ENCODE measurements at places on chromosomes 2 and 18. TPM values are rescaled to one million over a fixed set of nuclear protein-coding genes. Genes with fewer than 3 reads are reported as not detected.

- no peak for DNase-seq
Observed at GRCh38 chr2:38523728-38524437, 78.8 kb downstream of the HNRNPLL start.

Gene ANKRD62
- not detected for total RNA-seq

DNA sequence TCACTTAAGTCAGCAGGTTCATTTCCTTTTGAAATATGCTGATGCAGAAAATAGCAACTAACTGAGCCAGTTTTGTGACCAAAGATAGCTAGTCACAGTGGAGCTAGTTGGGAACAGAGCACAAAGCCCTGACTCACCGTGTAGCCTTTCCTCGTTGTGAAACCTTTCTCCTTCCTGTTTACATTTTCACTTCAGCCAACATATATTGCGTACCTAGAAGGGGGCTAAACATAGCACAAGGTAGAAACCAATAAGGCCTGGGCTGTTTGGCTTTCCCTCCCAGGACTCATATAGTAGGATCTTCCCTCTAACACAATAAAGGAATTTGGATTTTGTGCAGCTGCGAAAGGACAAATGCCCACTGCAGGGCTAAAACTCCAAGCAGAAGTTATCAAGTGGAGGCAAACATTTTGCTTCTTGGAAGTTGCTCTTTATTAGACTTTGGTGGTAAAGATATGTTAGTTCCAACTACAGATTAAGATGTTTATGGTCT is 24.5 kb upstream of the LPIN2 start:
- DNase-seq: peak; percentile 28

Gene CFC1
- not detected for total RNA-seq

DNA sequence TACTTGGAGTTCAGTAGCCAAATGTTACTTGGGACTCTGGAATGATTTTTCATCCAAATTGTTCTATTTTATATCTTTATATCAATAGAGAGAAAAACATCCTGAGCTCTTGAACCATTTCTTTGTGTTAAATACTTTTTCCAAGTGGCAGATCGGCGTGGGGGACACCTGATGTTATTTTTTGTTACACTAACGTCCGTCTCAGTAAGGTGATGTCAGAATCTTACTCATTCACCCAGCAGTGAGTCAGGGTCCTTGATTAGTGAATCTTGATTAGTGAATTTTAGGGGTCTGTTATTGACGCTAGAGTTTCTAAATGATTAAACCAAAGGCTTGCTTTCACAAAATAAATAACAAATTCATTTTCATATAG is 1.7 kb downstream of the MIB1 start:
- no peak for DNase-seq

Gene ATP6V1B1
- not detected for total RNA-seq

DNA sequence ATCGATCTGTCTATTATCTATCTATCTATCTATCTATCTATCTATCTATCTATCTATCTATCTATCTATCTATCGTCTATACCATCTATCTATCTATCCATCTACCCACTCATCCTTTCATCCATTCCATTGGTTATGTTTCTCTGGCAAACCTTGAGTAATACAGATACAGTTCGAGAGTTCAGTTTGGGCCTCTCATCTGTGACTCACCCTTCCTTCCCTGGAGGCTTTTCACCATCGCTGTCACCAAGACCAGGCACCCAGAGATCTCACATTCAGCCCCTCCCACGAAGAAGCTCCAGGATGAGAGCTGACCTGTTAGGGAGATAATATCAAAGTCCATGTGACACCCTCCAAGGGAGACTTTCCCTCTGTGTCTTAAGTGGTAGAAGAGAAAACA is 164.1 kb upstream of the CELF4 start:
- DNase-seq: no peak

- DNase-seq: no peak
Observed at GRCh38 chr2:199409759-199410529, 47.8 kb downstream of the SATB2 start.

DNA sequence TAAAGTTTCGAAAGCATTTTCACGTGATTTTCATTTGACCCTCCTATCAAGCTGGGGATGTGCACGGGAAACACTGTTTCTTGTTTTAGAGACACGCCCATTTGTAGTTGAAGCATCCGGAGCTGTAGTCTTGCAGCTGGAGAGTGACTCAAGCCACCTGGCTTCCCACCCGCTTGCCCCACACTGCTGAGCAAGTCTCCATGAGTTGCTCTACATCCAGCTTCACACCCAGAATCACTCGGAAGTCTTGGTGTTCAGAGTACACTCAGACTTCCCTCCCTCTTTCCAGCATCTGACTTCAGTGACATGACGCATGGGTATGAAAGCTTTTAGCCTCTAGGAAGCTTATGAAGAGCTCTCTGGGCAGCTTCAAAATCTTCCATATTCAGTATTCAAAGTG is 262.4 kb downstream of the NBAS start:
- no peak for DNase-seq

Gene LONRF2
- 0.29 TPM for total RNA-seq

GRCh38 chr2:230172852-230173251 is 46.9 kb downstream of the SP110 start:
- no peak for DNase-seq

GRCh38 chr2:96760036-96760985 is at the start of gene CNNM4:
Gene CNNM4 (plus strand): TSS chr2:96760902. CDS start chr2:96761000, 98 bp downstream.
- DNase-seq: peak; percentile 92

GRCh38 chr2:168525020-168525419 is 68.9 kb downstream of the CERS6 start:
- DNase-seq: no peak

GRCh38 chr2:205680067-205680466 is 2.2 kb upstream of the NRP2 start:
- peak; percentile 71 for DNase-seq

- DNase-seq: no peak
Observed at GRCh38 chr2:118678985-118679384, 168.5 kb downstream of the EN1 start.

GRCh38 chr2:51068237-51068636 is 36.3 kb upstream of the NRXN1 start:
- DNase-seq: no peak

- no peak for DNase-seq
Observed at GRCh38 chr2:12818416-12819102, 101.8 kb downstream of the TRIB2 start.

Gene LYPD6
- total RNA-seq: not detected

Gene EXOC6B
- total RNA-seq: 22.3 TPM

- DNase-seq: no peak
Observed at GRCh38 chr2:3633089-3633981, 24.7 kb upstream of the ALLC start.

- DNase-seq: no peak
Observed at GRCh38 chr2:11417946-11418585, 47.9 kb downstream of the E2F6 start.

- no peak for DNase-seq
Observed at GRCh38 chr2:152549423-152549822, 167.8 kb downstream of the PRPF40A start.

GRCh38 chr2:237042101-237042500 is 43.6 kb upstream of the COPS8 start:
- no peak for DNase-seq

Gene FSHR
- total RNA-seq: not detected

- DNase-seq: no peak
Observed at GRCh38 chr18:32346671-32347070, 124.0 kb downstream of the GAREM1 start.

GRCh38 chr2:105397953-105398335 is 907 bp downstream of the FHL2 start:
- DNase-seq: no peak

- no peak for DNase-seq
Observed at GRCh38 chr2:231671270-231672050, 36.9 kb upstream of the PTMA start.

- DNase-seq: no peak
Observed at GRCh38 chr2:113872201-113872600, 17.7 kb upstream of the ACTR3 start.

Gene PAX8
- total RNA-seq: 0.64 TPM

Gene NAT8
- not detected for total RNA-seq

Gene OR6B3
- not detected for total RNA-seq

Gene FRZB
- total RNA-seq: 0.10 TPM

GRCh38 chr2:170005702-170006101 is 172.2 kb upstream of the MYO3B start:
- DNase-seq: no peak

DNA sequence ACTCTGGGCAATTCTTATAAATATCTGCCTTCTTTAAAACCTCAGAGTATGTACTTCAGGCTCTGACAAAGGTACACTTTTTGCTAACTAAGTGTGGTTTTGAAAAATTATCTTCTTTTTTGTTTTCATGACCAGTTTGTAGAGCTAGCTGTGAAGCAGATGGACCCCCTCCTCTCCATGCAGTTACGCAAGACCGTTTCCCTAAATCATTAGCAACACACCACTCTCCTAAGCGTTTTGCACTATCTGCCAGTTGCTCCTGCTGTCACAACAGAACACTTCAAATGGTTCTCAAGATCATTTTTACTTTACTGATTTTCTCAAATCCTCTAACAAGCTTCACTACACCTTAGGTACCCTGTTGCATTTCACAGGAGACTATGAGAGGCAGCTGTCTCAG is 53.3 kb downstream of the GULP1 start:
- no peak for DNase-seq

Gene DNAJC5G
- 0.39 TPM for total RNA-seq

GRCh38 chr2:134900151-134900550 is 18.5 kb upstream of the CCNT2 start:
- DNase-seq: no peak

DNA sequence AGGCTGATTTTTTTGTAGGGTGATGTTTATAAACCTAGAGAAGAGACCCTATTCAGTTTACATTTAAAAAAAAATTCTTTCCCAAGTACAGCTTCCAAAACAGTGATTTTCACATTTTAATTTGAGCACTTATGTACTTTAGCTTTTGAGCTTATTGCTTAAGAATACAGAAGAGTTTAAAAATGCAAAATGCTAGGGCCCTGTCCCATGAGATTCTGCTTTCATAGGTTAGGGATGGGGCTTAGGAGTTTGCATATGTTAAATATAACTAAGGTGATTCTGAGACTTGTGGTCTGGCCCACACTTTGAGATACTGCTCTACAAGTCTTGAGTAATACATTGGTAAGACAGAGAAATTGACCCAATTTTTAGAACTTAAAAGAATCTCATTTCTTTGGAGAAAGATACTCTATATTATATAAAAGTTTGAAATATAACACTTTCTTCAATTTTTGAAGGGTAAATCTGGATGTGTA is 137.3 kb upstream of the CWC22 start:
- DNase-seq: no peak

- no peak for DNase-seq
Observed at GRCh38 chr2:159256159-159256558, 30.3 kb downstream of the WDSUB1 start.

Gene ATP5F1A
- total RNA-seq: 247 TPM

- no peak for DNase-seq
Observed at GRCh38 chr2:186806591-186806990, 42.4 kb downstream of the ZSWIM2 start.

- DNase-seq: no peak
Observed at GRCh38 chr2:182717816-182718215, 1.8 kb downstream of the DNAJC10 start.

DNA sequence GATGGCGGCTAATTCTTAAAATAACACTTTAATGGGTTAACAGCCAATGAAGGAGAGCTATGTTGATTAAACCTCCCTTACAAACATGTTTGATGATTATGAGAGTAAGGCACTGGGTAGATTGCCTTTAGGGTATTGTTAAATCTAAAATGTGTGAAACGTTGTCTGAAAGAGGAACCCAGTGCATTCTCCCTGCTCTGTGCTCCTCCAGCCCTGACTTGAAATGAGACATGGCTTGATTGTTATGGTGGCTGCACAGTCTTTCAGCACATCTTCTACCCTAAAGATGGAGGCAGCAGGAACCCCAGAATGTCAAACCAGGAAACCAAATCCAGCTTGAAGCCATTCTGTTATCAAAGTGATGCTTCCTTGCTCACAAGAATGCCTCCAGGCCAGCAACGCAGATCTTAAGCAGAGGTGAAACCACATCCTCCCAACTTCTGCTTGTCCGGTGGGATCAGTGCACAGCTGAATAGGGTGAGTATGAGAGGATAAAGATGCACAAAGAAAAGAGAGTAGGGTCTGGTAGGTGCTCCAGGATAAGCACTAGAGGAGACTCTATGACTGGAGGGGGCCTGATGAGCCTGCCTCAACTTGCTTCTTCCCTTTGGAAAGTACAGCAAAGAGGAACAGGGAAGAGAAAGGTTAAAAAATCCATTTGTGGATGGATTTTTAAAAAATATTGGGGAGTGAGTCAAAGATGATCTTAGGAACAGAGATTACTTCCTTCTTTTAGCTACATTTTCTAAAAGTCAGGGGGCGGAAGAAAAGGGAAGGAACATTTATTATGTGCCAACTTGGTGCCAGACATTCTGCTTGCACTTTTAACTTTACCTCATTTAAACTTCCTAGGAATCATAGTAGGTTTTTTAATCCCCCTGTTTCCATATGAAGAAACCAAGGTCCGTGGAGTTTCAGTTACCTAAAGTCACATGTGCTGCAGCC is 523.0 kb downstream of the TXNL1 start:
- DNase-seq: peak; percentile 33

Gene SIX3
- not detected for total RNA-seq

DNA sequence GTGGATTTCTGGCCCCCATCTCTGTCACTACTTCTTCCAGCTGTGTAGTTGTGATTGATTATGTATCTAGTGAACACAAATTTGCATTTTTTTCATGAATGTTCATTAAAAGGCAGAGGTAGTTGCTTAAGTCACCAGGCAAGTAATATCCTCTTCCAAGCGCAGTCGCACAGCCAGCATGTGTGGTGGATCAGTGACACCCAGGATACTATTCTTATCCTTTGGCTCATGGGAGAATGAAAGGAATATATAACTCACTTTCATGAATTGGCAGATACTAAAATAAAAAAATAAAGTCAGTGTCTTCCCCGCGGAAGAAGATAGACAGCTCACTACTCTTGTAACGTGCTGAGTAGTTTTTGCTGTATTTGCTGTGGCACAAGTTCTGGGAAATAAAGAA is 387.8 kb downstream of the CDH7 start:
- DNase-seq: no peak

DNA sequence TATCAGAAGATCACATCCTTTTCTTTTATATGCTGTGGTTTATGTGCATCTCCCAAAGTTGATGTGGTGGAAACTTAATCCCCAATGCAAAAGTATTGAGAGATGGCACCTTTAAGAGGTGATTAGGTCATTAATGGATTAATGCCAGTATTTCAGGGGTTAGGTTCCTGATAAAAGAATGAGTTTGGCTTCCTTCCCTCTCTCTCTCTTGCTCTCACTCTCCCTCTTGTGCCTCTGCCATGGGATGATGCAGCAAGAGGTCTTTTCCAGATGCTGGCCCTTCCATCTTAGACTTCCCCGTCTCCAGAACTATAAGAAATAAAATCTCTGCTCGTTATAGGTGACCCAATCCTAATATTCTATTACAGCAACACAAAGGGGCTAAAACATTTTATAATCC is 85.0 kb downstream of the TTC27 start:
- DNase-seq: no peak
